ENCODE measurements at places on chromosomes 11 and 22. TPM values are rescaled to one million over a fixed set of nuclear protein-coding genes. Genes with fewer than 3 reads are reported as not detected.

Gene GUCY1A2
- not detected for polyA plus RNA-seq

Gene HYLS1
- polyA plus RNA-seq = 22.7 TPM

Gene NXPE4
- polyA plus RNA-seq = not detected

Gene FKBP2
- 65.3 TPM for polyA plus RNA-seq

Gene MCM5
- 73.2 TPM for polyA plus RNA-seq

All from naive B cell (primary cell).